CD4-positive, alpha-beta T cell treated with Interleukin-6 at 100 ng/mL for 8 hours (primary cell): ENCODE measurements at places on chromosomes 5 and 9.

- no peak for DNase-seq
Observed at GRCh38 chr5:111119221-111119620, 27.1 kb downstream of the WDR36 start.

- DNase-seq, result no peak
Observed at GRCh38 chr9:116274293-116274692, 120.7 kb downstream of the PAPPA start.

- DNase-seq, result no peak
Observed at GRCh38 chr5:53322257-53322656, 158.2 kb upstream of the FST start.

DNA sequence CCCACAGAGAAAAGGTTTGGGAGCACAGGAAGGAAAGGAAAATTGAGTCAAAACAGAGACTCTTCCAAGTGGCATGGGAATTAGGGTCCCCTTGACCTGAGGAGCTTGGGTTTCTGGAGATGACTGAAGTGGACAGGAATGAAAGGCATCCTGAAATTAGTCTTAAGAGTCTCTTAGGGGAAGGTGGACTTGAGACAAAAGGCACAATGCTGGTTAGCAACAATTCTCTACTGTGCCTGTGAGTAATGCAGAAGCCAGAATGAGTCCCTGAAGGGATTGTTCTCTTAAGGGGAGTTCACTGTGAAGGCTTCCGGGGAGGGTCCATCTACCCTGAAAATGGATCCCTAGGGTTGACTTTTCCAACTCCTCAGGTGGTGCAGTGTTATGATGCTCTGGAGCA, 58.4 kb upstream of the FOXE1 start:
- DNase-seq, result no peak

- peak; percentile 41 for DNase-seq
Observed at GRCh38 chr9:71781391-71781790, 13.1 kb upstream of the CEMIP2 start.

DNA sequence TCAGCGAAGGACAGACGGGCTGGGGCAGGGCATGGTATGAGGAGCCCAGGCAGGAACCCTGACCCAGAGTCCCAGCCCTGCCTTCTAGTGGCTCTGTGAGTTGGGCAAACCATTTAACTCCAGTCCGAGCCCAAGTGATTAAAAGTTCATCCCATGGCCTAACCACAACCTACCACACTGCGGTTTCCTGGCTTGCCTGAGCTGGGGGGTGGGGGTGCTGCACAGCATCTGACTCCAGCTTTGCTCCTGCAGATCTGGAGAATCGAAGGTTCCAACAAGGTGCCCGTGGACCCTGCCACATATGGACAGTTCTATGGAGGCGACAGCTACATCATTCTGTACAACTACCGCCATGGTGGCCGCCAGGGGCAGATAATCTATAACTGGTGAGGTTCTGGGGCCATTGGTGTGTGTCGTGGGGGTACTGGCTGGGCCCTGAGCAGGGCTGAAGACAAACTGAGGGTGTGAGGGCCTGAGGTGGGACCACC, 49.0 kb downstream of the STOM start:
- DNase-seq, result peak; percentile 6

DNA sequence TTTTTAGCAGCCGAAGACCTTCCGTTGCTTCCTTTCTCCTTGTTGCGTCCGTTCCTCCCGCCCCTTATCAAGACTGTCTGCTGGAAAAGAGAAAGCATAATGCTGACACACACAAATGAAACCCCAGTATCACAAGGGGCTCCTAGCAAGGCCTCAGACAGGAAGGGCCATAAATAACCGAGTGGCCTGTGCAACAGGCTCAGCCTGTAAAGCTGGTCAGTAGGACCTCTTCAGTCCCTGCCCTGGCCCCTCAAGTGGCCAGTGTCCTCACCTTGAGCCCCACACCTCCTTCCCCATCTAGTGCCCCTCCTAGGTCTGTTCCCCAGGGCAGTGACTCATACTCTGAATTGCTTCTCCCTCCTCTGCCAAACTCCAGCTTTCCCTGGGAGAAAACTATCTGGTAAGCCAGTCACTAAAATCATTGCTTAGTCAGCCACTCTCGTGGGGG, 174.6 kb upstream of the IL12B start:
- DNase-seq, result no peak

GRCh38 chr9:97812247-97812543, 40.8 kb upstream of the FOXE1 start:
- DNase-seq, result no peak

DNA sequence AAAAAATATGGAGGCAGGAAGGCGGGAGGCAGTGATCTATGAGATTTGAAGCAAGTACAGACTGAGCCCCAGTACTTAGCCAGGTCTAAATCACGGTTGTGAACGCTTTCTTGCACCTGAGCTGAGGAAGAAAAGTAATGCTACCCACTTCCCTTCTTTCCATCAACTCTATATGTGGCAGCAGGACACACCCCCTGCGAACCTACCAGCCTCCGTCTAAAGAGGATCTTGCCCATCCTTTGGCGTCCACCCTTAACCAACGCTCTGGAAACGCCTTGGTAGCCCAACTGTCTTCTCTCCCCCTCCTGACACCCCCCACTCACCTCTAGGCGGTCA, 545 bp downstream of the HMGCS1 start:
- DNase-seq, result no peak

DNA sequence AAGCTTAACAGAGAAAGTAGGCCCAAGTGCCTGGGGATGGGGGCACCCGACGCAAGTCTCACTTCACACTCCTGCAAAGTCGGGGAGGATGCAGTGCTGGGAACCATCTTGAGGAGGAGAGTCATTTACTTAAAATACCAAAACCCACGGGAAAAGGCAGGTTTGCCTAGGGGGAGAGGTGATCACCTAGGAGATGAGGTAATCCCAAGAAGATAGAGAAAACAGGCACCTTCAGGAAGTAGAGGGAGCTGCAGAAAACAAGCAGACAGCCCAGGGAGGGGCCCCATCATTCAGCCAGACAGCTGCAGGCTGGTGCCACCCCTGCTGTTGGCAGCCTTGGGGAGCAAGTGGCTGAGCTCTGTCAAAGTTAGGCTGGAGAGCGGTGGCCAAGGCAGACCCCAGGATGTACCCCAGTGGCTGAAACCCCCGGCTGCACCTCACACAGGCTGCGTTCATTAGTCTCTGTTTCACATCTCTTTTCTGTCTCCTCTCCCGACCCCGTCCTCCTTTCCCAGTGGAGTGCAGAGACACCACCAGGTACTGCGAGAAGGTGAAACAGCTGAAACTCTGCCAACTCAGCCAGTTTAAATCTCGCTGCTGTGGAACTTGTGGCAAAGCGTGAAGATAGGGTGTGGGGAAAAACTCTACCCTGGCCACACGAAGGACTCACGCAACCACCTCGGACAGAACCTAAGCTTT, 124.9 kb downstream of the SAXO1 start:
- DNase-seq, result no peak

DNA sequence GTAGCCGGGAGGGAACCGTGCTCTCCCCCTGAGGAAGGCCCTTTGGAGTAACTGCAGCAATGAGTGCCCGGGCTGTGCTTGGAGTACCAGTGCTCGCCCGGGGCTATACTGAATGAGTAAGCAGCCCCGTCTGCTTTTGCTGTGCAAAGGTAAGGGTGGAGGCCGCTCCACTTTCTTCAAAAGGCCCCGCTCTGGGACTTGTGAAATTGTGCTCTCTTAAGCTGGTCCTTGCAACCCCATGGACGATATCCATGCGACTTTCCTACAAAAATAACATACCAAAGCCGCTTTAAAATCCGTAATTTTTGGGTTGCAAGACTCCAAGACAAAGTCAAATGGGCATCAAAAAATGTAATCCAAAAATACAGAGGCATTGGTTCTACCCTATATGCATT, 578 bp upstream of the TNFAIP8 start:
- DNase-seq, result peak; percentile 40

- peak; percentile 38 for DNase-seq
Observed at GRCh38 chr9:75265525-75265972, 177.2 kb downstream of the OSTF1 start.

GRCh38 chr5:151622367-151623088, 31.4 kb upstream of the FAT2 start:
- no peak for DNase-seq

- DNase-seq, result no peak
Observed at GRCh38 chr5:138160706-138161105, 17.7 kb downstream of the BRD8 start.

GRCh38 chr5:91591076-91591475, 208.0 kb upstream of the ARRDC3 start:
- DNase-seq, result no peak

DNA sequence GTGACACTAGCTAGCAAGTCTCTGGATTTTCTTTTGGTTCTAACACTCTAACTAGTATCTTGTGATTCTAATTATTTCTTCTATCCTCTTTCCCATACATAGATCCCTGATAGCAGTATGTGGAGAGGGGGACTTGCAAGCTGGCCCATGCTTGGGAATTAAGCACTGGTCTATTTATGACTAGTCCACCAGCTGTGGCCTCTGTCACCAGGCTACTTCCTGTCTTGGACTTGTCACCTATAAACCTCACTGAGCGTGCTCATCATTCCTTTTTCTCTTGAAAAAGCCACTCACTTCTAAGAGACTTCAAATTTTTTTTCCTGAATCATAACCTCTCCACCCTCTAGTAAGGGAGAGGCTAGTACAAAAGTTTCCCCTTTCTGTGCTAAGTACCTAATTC, 32.3 kb upstream of the MAMDC2 start:
- no peak for DNase-seq

- DNase-seq, result no peak
Observed at GRCh38 chr5:1804001-1804690, 2.9 kb downstream of the NDUFS6 start.

DNA sequence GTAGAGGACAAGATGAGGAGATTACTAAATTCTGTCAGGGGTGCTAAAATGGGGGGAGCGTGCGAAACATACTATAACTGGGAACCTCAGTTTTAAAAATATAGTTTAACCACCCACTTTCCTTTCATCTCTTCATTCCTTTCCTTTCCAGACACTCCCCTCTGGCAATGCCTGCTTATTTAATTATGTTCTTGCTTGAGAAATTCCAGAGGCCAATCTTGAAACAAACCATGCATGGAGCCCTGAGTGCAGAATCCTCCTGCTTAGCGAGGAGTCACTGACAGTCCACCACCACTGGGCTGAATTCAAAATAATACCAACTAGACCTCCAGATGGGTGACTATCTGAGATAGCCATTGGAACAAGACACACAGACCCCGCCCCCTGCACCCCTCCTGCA, 29.7 kb upstream of the C9orf72 start:
- no peak for DNase-seq

DNA sequence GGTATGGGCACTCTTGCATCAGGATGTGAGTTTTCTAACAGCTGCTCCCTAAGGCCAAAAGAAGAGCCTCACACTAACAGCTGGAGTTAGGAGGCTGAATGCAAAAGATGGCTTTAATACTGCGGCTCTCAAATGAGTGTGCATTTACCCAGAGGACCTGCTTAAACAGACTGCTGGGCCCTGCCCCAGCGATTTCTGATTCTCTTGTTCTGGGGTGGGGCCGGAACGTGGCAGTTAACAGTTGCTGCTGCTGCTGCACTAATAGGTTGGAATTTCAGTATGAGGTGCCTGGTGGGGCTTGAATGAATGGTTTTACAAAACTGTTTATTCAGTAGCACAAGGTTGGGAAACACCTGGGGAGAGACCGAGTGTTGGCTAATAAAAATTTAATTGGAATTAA, 26.1 kb downstream of the HMGCR start:
- no peak for DNase-seq

- no peak for DNase-seq
Observed at GRCh38 chr9:9792144-9792857, 820.5 kb downstream of the PTPRD start.

DNA sequence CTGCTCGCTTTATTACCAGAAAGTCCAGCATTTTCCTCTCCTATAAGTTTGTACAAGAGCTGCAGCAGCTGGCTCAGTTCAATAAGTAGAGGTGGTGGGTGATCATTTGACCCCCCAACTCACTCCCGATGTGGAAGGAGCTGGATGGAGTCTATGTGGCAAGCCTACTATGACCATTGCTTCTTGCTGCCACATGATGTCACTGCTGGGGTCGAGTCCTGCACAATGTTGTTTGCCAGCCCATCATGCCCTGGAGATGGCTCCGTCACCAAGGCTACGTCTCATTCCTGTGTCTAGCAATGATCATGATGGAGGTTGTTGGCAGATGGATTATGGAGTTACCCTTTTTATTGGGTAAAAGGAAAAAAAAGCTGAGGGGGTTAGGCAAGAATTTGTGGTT, 266.3 kb downstream of the PSAT1 start:
- no peak for DNase-seq

DNA sequence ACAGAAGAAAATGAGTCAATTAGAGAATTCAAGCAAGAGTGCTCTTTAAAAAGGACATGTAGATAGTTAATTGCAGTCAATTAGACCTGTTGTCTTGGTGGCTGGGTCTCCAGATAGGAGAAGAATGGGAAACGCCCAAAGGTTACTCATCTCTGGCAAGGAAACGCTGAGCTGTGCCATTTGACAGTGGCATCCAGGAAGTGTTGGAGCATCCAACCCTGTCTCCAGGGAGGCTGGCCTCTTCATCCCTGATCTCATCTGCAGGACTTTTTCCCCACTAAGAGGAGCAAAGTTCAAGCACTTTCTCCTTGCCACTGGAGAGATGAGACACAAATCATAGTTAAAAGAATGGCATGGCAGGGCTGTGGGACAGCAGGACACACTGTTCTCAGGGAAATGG, 111.7 kb upstream of the MSX2 start:
- no peak for DNase-seq

- DNase-seq, result no peak
Observed at GRCh38 chr5:84036842-84037241, 316.2 kb upstream of the HAPLN1 start.

- DNase-seq, result no peak
Observed at GRCh38 chr5:142952229-142952628, 182.1 kb downstream of the ARHGAP26 start.

GRCh38 chr9:113369855-113370140, 7.0 kb downstream of the HDHD3 start:
- no peak for DNase-seq

DNA sequence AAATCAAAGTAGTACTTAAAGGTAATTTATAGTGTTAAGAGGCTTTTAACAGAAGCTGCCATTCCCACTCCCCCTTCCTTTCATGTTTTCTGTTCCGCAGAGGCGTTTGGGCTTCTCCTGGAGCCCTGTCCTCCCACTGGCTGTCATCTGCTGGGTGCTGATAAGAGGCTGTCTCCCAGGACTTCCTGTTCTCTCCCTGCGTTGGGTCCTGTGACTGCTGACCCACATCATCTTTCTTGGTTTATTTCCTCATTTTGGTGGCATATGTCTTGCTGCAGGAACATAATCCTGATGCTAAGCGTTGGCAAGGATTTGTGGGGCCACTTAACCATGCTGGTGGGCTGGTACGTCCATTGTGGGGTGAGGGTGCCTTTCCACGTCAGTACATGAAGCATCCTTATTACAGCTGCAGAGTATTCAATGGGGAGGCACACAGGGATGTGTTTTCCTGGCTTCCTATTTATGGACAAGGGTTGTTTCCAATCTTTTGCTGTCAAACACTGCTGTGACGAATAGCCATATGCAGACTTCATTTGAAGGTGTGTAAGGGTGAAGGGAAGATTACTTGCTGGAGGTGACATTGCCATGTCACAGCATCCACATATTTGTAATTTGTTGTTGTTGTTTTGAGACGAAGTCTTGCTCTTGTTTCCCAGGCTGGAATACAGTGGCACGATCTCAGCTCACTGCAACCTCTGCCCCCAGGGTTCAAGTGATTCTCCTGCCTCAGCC, 22.3 kb upstream of the RNF130 start:
- DNase-seq, result no peak

GRCh38 chr5:172479034-172479783, 24.9 kb upstream of the SH3PXD2B start:
- DNase-seq, result peak; percentile 57

GRCh38 chr9:123360161-123361085, 4.4 kb downstream of the CRB2 start:
- peak; percentile 11 for DNase-seq
